DMS 273 treated with DMSO at 0.1 percent for 48 hours (cell line): ENCODE measurements at places on chromosomes 16 and 17.

- no peak for DNase-seq
Measured at GRCh38 chr16:24013864-24014645, 178.3 kb downstream of the PRKCB start.

DNA sequence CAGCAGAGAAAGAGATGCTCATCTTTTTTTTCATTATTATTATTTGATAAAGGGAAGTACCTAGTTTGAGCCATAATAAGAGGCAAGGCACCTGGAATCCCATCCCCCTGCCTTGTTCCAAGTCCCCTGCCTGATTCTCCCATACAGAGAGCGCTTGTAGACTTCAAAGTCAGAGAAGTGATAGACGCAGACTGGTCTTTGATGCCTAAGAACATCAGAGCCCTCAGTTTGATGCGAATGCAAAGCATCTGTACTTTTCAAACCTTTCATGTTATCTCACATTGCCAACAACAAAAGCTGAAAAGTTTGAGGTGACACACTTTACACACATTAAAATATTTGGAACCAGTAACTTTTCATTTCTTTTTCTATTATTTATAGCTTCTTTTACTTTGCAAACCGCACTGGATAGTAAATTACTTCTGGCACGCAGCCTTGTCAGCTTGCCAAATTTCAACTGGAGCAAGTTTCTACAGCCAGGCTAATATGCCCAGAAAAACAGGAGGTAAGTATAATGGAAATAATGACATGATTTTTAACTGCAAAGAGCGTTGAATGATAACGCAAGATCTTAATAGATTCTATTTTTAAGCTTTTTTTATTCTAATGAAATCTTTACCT lies 5.9 kb upstream of the UTP6 start:
- no peak for DNase-seq

GRCh38 chr16:67862623-67863583 lies 9.9 kb upstream of the EDC4 start:
- no peak for DNase-seq

- DNase-seq: no peak
Measured at GRCh38 chr16:85374571-85374872, 238.6 kb upstream of the GSE1 start.
